ENCODE measurements at places on chromosomes 7 and 10.

- no peak for DNase-seq
These were observed 5.1 kb downstream of the GSTO2 start for GRCh38 chr10:104273899-104274575.

GRCh38 chr10:69696073-69696731 is 66.2 kb downstream of the FAM241B start:
- no peak for DNase-seq

DNA sequence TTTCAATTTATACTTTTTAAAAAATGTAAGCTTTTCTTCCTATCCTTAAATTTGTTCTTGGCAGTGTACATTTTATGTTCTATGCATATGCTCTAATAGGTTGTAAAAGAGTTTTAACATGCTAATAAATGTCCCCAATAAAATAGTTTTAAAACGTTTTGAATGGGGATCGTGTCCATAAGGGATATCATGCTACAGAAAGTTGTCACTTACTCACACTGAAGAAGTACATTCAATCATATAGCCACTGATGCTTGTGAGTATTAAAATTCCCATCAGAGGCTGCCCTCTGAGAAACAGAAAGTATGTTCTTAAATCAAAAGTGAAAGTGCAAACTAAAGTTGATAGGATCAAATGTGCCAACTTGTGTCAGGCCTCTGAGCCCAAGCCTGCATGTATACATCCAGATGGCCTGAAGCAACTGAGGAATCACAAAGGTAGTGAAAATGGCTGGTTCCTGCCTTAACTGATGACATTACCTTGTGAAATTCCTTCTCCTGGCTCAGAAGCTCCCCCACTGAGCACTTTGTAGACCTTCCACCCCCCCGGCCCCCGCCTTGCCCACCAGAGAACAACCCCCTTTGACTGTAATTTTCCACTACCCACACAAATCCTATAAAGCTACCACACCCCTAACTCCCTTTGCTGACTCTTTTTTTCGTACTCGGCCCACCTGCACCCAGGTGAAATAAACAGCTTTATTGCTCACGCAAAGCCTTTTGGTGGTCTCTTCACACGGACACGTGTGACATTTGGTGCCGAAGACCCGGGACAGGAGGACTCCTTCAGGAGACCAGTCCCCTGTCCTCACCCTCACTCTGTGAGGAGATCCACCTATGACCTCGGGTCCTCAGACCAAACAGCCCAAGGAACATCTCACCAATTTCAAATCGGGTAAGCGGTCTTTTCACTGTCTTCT is 877 bp upstream of the NOD1 start:
- peak; percentile 38 for DNase-seq

DNA sequence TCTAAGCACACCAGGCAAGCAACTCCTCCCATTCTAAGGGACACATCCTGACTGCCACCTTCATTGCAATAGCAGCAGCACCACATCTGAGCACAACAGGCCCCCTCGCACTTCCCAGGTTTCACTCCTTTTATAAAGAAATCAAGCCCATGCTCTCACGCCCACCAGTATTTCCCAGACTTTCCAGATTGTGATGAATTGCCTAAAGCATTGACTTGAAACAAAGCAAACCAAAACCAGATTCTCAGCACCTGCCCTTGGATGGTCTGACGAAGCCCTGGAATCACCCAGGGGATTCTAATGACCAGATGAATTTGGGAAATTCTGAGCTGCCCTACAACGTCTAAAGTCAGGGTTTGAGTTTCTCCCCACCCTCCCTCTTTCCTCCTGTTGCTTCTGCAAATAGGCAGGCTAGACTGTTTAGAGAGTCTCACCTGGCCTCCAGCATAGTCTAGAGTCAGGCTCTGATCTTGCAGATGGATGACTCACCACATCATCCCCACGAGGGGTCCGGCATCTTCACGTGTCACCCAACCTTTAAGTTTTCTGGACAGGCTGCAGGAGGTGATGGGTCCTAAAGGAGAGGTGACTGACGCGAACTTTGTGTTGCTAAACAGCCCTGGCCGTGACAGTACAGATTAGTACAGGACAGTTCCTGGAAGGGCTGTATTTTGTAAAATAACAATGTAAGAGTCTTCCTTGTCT is 198.0 kb downstream of the SKIDA1 start:
- no peak for DNase-seq

DNA sequence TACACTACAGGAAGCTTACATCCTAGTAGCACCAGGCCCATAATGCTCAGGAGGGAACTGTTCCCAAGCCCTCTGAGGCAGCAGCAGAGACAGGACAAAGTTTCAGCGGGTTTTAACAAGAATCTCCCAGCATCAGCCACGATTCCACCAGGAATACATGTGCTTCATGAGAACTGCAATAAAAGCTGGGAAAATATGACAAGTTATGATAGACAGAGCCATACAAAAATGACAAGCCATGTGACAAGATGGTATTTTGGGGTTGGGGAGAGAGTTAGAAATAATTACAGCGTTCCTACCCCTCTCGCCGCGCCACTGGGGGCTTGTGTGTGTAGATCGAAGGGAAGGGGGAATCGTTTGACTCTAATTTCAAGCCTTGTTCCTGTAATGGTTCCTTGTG is 112.7 kb upstream of the CTBP2 start:
- no peak for DNase-seq

DNA sequence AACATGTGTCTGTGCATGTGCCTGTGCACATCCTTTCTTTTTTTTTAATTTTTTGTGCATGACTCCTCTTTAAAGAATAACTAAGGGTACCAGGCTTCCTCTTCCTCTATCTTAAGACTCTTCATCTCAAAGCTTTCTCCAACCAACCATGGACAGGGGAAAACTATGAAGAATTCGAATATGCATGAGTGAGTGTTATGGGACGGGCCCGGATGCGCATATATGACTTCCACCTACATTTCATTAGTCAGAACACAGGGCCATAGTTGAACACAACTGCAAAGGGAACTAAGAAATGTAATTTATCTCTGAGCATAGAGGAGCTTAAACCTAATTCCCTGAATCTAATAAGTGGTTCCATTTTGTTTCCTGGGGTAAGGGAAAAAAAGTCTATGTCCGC is 270.3 kb upstream of the SORCS1 start:
- no peak for DNase-seq

DNA sequence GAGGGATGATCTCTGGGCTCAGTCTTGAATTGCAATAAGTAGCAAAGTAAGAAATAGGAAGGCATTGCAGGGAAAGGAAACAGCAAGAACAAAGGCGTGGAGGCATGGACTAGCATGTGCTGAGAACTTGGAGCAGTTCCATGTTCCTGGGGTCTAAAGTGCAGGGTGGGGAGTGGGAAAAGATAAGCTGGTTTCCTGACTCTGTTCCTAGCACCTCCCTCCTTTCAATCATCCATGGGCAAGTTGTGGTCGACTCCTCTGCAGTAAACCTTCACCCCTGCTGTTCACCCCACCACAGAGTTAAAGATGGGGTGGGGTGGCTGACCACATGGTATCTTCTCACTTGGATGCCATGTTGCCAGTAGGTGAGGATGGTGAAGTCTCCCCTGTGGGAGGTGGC is 29.6 kb downstream of the RPS24 start:
- no peak for DNase-seq

DNA sequence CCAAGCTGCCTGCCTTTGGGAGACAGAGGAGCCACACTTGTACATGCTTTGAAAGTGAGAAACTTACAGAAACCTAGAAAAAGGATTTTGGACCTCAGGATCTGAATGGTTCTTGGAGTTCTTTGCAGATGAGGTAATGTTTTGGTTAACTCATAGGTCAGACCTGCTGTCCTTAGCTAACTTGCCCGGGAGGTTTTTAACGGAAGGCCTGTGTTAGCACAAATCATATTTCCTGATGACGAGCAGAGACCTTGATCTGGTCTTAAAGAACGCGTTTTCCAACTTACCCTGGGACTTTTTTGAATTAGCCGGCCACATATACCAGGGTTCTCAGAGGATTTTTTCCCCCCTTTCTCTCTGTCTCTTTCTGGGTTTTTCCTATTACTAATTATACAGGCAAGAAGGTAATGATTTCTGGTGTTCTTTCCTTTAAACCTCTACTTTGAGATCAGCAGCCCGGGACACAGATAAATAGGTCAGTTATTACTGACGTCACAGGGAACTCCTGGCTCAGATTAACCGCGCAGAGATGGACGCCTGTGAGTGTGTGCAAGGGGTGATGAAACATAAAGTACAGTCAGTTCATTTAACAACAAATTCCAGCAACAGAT is 101.7 kb upstream of the KLF6 start:
- DNase-seq = no peak

DNA sequence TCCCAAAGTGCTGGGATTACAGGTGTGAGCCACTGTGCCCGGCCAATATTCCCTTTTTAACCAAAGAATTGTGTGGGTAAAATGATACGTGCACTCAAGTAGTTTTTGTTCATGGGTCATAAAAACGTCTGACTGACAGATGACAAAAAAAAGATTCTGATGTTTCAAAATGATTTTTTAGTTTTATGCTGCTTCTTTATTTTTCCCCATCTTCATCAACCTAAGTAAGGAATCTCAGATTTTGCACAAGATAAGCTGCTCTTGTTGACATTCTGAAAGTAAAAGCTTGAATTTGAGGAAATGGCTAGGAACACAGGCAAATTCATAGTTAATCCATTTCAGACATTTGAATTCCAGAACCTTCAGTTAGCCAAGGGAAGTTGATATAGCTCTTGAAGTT is 526.1 kb upstream of the NRP1 start:
- no peak for DNase-seq

DNA sequence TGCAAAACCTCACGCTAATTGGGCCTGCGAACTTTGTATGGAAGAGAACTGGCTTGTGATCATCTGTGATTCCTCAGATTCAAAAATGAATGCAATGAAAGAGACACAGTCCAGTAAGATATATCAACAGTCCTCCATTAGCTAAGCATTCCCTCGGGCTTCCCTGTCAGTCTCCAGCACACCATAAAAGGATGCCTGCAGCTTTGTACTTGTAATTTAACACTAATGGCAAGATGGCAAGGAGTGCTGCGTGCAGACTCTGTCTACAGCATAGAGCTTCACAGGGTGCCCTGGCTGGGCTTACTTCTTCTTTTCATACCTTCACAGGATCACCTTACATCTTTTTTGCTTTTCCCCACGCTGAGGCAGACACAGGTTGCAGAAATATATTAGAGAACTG is 200.0 kb downstream of the GFRA1 start:
- no peak for DNase-seq

GRCh38 chr7:78329001-78329655 is 530.6 kb downstream of the PHTF2 start:
- no peak for DNase-seq

DNA sequence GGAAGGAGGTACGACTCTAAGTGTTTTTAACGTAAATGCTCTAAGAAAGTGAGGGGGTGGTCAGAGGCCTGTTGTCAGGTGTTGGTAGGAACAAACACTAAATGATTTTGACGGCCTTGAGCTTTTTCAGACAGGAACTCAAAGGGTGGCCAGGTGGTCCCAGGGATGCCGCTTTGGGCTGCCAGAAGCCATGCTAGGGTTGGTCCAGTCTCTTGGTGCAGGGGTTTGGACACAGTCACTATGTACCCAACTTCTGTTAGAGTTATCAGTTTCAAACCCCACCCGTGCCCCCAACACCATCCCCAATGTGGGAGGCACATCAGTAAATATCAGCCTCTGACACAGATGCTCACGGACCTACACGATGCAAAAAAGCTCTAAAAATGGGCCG is 9.3 kb downstream of the ATP6V0E2 start:
- no peak for DNase-seq

DNA sequence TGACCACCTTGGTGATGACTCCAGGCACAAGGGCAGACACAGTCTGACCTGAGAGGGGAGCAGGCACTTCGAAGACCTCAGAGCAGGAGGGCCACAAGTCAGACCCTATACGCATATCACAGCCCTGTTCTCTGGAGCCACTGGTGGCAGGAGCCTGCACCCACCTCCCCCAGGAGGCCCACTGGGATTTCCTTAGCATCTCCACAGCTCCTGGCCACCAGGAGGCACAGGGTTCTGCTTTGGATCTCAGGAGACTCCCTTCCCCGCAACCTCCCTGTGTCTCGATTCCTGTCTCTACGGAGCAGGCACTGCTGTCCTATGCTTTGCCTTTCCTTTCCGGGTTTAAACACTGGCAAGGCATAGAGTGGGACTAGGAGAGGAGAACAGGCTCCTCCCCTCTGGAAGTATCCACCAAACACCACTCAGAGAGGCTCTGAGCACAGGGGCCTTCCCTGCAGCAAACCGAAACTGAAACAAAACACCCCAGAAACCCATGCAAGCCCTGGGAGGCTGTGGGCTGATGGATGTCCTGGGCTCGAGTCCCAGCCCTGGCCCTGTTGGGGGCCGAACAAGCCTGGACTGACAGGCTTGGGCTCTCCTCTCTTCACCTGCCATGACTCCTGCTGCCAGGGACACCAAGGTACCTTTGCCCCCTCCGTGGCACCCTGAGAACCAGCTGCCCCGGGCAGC is 166.3 kb downstream of the NEURL1 start:
- peak; percentile 60 for DNase-seq

DNA sequence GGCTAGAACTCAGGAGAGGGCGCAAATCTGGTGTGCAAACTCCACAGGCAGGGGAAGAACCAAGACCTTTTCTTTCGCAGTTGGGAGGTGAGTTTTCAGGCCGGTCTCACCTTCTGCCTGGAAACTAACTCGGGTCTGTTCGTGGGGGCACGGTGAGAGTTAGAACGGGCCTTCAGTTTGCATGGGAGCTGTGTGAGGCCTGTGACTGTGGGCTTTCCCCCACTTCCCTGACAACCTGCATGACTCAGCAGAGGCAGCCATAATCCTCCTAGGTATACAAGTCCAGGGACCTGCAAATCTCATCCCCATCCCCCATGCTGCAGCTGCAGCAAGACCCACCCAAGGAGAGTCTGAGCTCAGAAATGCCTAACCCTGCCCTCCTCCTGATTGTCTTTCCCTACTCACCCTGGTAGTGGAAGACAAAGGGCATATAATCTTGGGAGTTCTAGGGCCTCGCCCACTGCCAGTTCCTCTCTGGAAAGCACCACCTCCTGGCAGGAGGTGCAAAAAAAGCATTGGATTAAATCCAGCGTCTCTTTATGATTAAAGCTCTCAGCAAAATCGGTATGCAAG is 194.9 kb upstream of the ETV1 start:
- no peak for DNase-seq

GRCh38 chr10:133087679-133088178 is at the start of gene ADGRA1:
TSS of gene ADGRA1 (plus strand) at chr10:133087924. CDS start at chr10:133088910, 986 bp downstream.
- no peak for DNase-seq

- no peak for DNase-seq
These were observed 63.5 kb upstream of the VKORC1L1 start for GRCh38 chr7:65809259-65809981.

- no peak for DNase-seq
These were observed 41.6 kb upstream of the MET start for GRCh38 chr7:116630357-116630756.

DNA sequence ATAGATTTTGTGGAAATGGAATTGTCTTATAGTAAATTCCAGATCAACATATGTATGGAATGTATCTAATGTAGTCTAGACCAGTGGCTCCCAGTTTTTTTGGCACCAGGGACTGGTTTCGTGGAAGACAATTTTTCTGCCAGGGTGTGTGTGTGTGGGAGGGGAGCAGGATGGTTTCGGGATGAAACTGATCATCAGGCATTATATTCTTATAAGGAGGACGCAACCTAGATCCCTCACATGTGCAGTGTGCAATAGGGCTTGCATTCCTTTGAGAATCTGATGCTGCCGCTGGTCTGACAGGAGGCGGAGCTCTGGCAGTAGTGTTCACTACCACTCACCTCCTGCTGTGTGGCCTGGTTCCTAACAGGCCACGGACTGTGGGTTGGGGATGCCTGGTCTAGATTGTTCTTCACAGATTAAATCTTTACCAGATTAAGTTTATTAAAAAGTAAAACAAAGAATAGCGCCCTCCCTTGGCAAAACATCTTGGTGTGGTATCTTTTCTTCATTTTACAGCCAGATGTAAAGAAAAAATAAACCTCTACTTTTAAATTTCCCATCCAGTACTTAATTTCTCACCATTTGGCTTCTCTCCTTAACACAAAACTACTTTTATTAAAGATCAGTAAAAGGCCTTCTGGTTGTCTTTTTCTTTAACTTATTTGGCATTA is 48.4 kb downstream of the SEPTIN7 start:
- no peak for DNase-seq
